Brain microvascular endothelial cell (primary cell): ENCODE measurements at places on chromosomes 4 and X.

- no peak for DNase-seq
Measured at GRCh38 chr4:104868533-104868932, 278.1 kb upstream of the TET2 start.

DNA sequence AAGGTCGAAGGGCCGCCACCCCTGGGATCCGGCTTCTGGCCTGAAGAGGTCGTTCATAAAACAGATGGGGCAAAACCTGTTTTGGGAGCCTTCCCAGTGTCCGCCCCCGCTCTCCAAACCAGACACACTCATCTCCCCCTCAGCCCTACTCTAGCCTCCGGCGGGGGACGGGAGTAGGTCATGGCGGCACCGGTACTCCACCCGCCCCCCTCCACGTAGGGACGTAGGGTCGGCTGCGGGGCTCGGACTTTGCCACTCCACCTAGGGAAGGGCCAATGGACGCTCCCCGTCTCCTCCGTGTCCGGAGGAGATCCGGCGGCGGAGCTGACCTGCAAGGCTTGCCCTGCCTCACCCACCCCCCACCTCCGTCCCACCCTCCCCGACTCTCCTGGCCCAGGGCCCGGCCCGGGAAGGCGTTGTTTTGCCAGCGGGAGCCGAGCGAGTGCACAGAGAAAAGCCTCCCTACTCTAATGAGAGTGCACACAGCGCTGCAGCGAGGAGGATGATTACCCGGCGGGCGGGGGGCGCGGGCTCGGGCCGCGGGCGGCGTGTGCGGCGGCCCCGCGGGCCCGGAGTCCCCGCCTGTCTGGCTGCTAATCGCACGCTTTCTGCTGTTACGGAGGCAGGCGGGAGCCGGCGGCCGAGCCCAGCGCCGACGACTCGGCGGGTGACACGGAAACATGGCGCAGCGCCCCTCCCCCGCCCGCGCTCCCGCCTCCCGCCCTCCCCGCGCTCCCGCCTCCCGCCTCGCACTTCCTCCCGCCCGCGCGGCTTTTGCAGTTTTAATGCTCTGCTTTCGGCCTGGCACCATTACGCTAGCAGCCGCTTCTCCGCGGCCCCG lies 8.3 kb upstream of the BCOR start:
- no peak for DNase-seq

GRCh38 chrX:70916754-70917153 lies 8.2 kb upstream of the TEX11 start:
- DNase-seq = no peak

DNA sequence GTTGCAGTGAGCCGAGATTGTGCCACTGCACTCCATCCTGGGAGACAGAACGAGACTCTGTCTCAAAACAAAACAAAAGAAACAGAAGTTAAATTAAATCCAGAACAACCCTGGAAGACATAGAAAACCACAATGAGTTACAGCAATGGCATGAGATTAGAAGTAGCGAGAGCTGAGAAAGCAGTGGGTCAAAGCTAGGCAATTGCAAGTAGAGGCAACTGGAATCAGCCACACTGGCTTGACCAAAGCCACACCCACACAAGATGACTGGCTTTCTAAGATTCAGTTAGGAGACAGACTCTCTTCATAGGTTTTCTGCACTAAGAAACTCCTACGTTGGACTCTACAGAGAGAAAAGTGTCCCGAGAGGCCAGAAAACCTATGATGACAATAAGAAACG lies 443.0 kb downstream of the GPM6A start:
- DNase-seq = peak; percentile 86

GRCh38 chrX:7266288-7266687 lies 118.3 kb upstream of the PUDP start:
- no peak for DNase-seq

- no peak for DNase-seq
Measured at GRCh38 chr4:114252499-114252898, 273.1 kb upstream of the ARSJ start.
